ENCODE measurements at places on chromosomes 12 and 14.

DNA sequence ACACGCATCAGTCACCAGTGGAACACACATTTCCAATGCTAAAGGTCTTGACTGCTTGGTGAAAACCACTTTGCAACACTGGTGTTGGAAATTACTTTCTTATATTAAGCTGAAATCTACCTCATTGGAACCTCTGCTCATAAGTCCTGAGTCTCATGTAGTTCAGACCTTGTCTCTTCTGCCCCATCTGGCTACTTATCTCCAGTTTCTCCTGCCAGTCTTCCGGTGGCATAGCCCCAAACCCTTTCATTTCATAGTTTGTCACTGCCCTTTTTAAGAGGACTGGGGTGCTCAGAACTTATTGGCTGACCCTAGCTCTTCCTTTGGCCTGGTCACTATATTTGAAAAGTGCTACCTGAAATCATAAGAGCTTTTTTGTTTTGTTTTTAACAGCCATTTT is 43.7 kb downstream of the HELB start:
- DNase-seq = no peak

DNA sequence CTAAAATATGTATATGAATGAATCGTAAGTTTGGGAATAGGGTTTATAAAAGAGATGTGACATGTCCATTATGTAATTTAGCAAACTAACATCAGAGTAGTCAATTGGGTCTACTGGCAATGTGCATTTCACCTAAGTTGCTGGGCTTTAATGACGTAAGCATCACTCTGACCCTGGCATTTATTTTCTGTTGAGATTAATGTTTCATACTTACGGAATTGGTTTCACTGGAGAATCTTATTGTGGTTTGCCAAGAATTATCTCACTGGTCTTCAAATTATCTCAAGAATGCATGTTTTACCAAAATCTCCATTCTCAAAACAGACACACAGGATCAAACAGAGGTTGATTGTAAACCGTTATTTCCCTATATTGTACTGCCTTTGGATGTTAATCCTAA is 437.1 kb downstream of the NPAS3 start:
- DNase-seq = no peak

DNA sequence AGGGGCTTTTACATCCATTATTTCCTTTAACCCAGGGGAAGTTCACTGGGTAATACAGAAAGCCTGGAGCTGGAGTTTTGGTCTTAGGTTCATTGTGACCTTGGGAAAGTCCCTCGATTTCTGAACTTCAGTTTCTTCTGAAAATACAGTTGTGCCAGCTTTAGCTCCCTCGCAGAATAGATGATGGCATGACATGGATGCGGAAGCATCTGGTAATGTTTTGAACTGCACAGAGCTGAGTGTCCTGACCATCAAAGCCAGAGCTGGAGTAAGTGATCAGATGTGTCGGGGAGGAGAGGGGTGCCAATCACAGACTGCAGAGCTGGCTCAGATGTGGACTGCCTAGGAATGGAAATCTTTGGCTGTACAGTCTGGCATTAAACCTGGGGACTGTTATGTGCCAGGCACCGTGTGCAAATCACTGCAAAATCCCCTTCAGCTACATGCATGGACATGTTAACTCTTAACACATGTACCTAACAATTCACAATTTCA is 180.9 kb downstream of the ETV6 start:
- DNase-seq = no peak

GRCh38 chr14:92590176-92590575 is 76.6 kb downstream of the RIN3 start:
- DNase-seq = no peak

GRCh38 chr12:46555406-46555852 is 182.9 kb upstream of the SLC38A2 start:
- no peak for DNase-seq

DNA sequence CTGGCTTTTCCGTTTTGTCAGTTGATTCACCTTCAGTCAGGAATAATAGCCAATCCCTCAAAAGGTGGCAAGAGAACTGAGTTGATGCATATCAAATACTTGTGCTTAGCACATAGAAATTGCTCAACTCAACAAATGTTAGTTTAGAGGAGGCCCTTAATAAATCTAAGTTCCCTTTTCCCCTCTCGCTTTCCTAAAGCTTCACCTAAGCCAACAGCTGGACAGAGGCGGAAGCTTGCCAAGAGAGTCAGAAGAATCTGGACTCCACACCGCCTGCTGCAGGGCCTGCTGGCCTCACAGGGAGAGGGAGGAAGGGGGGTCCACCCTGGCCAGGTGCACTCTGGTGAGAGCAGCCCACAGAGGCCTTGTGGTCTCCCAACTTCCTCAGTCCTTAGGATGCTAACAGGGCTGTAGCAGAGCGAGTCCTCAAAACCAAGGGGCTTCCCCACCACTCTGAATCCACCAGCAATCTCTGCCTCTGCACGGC is 213.1 kb downstream of the CHST11 start:
- DNase-seq = no peak

GRCh38 chr12:29048787-29049186 is 100.3 kb upstream of the FAR2 start:
- DNase-seq = peak; percentile 3

DNA sequence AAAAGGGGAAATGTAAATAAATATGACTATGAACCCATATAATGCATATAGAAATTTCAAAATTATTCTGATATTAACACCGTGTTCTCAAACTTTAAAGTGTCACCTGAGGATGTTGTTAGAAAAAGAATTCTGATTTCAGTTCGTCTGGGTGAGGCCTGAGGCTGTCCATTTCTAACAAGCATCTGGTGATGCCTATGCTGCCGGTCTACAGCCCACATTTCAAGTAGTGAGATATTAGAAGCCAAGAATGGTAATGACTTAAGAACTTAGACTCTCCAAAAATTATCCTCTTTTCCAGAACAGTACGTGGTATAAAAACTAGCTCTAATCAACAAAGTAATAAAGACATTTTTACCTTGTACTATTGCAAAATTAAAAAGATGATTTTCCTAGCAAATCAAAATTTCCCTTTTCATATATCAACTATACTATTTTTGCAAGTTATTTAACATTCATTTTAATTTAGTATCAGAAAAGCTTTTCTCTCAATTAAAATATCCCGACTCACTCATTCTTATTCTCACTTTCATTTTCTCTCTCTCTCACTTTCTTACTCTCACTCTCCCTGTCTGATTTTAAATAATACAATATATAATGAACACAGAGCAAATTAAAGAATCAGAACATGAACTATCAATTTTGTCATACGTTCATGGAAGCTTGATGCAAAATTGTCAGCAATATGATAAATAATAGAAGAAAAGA is 35.0 kb downstream of the PIK3C2G start:
- no peak for DNase-seq

DNA sequence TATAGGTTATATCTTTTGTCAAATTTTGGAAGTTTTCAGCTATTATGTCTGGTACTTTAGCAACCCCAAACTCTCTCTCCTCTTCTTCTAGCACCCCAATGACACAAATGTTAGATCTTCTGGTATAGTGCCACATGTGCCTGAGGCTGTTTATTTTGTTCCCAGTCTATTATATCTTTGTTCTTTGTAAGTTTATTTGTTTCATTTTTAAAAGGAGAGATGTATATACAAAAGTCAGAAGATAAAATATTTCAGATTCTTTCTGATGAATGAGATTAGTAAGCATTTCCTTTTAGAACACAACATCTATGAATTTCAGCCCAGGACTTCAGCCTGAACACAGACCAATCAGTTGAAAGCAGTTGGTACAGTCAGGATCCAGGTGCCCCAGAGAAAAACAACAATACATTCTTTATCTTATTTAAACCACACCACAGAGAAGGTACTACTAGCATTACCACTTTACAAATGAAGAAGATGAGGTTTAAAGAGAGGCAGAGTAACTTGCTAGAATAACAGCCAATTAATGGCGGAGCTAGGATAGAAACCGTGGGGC is 114.1 kb upstream of the BTG1 start:
- DNase-seq = no peak

DNA sequence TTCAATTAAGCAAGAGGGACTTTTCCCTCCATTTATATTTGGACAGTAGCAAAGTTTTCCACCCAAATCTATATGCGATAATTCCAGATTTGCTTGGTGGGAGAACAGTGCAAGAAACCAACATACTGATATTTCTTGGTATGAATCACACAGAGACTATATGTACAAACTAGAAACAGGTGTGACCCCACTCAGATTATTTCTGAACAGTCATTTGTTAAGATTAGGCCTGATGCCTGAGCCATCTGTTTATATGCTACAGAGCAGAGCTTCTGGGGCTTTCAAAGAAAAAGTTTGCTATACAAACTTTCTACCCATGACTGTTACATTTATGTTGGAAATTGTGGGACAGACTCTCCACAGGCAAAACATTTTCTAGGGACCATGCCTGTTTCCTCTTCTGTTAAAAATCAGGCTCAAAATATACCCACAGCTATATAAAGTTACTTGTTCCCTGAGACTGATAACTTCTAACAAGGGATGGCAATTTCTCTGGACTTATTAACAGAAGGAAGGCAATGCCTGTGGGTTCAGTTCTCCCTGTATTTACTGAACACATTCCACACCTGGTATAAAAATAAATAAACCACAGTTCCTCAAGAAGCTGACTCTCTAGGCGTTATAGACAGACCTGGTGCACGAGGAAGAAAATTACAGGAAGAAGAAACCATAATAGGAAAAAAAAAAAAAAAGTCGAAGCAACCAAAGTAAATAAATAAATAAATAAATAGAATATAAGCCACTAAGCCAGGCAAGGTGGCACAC is 8.0 kb downstream of the PTPN21 start:
- no peak for DNase-seq

GRCh38 chr12:109879351-109880042 is 844 bp downstream of the GLTP start:
- no peak for DNase-seq

DNA sequence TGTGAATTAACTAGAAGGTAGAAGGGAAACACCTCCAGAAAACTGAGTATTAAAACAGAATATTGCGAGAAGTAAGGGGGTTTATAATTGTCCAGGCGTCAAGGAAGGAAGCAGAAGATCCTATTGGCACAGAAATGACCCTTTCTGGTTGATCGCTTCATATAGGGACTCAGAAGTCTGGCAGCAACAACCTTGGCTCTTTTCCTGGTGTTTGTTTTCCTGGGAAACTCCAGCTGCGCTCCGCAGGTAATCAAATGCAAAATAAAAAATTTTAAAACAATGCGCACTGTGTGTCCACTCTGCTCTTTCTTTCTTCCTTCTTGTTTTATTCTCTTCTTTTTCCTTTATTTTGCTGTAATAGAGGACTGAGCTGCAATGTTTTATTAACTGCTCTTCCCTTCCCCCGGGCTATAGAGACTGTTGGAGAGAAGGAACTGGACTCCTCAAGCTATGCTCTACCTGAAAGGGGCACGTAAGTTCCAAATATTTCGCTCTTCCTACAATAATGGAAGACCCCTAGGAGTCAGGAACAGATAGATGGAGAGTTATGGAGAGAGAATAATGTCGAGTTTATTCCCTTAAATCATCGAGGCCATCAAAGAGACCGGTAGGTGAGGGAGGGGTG is 737 bp downstream of the SPX start:
- DNase-seq = no peak

- DNase-seq = no peak
Observed at GRCh38 chr12:22689876-22690275, 64.9 kb downstream of the ETNK1 start.

- DNase-seq = no peak
Observed at GRCh38 chr12:91574391-91574790, 391.8 kb upstream of the DCN start.

- no peak for DNase-seq
Observed at GRCh38 chr12:110514363-110514762, 12.2 kb downstream of the RAD9B start.

DNA sequence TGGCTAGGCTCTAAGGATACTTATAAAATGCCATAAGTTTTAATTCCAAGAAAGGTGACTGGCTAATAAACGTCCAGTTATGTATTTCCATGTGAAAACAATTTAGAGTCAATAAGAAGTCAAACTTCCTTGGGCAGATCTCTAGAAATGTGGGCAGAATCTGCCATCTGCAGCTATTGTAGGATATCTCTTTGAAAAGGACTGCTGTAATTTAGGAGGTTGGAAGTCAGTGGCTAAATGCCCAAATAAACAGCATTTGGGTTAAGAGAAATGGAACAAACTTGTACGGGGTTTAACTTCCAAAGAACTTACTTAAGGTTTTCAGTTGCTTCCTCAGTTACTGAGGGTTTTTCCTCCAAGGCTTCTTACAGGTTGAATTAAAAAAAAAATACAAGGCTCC is 121.6 kb downstream of the FIGNL2 start:
- no peak for DNase-seq

GRCh38 chr14:99950181-99950580 is 115.0 kb upstream of the EVL start:
- DNase-seq = no peak

DNA sequence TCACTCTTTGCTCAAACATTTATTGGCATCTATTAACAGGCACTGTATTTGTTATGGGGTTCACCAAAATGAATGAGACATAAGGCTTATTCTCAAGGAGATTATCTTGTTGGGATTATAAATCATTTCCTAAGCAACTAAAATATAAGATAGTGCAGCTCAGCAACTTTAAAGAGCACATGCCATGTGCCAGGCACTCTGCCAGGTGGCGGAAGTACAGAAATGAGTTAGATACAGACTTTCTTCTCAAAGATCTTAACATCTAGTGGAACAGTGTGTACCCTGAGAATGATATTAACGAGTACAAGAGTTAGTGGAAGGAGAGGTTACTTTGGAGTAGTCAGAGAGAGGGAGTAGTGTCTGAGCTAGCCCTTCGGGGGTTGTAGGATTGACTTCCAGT is 28.4 kb upstream of the TOMM20L start:
- DNase-seq = no peak

DNA sequence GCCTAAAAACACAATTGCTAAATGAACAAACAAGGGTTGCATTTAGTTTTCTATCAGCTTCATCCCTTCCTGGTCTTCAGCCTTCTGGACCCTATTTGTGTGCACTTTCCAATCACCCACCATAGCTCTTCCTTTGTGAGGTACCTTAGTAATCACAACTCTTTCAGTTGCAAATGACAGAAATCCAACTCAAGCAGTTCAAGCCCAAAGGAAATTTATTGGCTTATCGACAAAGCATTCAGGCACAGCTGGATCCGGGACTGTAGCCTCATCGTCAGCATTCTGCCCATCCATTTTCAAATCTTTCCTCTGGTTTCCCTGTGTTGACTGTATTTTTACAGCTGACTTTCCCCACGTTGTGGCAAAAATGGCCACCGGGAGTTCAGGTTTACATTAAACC is 148.6 kb upstream of the VASH1 start:
- DNase-seq = no peak

GRCh38 chr12:106863189-106863588 is 88.7 kb downstream of the RIC8B start:
- no peak for DNase-seq

DNA sequence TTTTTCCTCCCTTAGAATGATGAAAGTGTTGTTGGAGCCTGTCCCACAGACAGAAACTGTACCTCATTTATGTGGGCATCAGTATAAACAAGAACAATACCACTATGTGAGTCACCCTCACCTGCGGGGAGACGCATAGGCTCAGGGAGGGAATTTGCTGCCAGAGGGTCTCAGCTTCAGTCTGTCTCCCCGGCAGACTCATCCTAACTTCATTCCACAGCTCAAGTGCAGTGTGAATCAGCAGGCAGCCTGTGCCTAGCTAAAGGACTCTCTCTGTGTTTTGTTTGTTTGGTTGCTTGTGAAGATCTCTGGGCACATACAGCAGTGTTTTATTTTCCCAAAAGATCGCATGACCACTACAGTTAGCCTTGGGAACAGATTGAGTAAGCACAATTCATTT is 98.9 kb downstream of the PRKCH start:
- DNase-seq = peak; percentile 31

- peak; percentile 59 for DNase-seq
Observed at GRCh38 chr12:6140651-6141447, 16.4 kb upstream of the VWF start.

All from stimulated activated CD4-positive, alpha-beta T cell treated with anti-CD3 and anti-CD28 coated beads, Interleukin-15, amount 100 ng/mL, for 24 hours (primary cell).